ENCODE measurements at places on chromosomes 6 and 20.

GRCh38 chr6:147438758-147439528 is 69.5 kb upstream of the SAMD5 start:
- H3K27ac ChIP-seq: no peak overlapping the region
- no peaks in the 10 kb centered on the region for H3K4me1 ChIP-seq
- no peaks in the 10 kb centered on the region for H3K27me3 ChIP-seq
- no peaks in the 10 kb centered on the region for H3K36me3 ChIP-seq

- DNase-seq: no peak
- no peak overlapping the region for H3K4me3 ChIP-seq
- no peaks in the 10 kb centered on the region for H3K27me3 ChIP-seq
- H3K36me3 ChIP-seq: no peaks in the 10 kb centered on the region
Measured at GRCh38 chr6:52566201-52566600, 10.7 kb downstream of the TRAM2 start.

DNA sequence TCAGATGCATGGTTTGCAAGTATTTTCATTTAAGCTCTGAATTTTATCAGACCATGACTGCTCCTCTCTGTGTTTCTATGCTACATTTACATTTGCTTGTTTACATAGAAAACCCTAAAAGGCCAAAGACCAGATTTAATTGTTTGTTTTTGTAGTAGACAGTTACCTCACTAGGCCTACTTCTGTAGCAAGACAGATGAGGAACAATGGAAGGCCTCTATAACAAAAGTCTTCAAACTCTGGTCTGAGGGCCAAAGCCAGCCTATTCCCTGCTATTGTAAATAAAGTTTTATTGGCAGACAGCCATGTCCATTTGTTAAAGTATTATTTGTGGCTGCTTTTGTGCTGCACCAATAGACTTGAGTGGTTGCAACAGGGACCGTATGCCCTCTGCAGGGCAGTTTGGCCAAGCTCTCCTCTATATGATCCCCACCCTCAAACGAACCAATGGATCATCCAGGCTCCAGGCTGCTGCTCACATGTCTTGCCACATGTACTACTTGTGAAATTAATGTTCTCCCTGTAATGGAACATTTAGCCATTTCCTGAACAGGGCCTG is 182.0 kb downstream of the DOK5 start:
- peaks cover 2% of the 10 kb centered on the region for H3K36me3 ChIP-seq
- no peak overlapping the region for H3K27ac ChIP-seq
- H3K4me3 ChIP-seq: no peak overlapping the region
- DNase-seq: no peak

DNA sequence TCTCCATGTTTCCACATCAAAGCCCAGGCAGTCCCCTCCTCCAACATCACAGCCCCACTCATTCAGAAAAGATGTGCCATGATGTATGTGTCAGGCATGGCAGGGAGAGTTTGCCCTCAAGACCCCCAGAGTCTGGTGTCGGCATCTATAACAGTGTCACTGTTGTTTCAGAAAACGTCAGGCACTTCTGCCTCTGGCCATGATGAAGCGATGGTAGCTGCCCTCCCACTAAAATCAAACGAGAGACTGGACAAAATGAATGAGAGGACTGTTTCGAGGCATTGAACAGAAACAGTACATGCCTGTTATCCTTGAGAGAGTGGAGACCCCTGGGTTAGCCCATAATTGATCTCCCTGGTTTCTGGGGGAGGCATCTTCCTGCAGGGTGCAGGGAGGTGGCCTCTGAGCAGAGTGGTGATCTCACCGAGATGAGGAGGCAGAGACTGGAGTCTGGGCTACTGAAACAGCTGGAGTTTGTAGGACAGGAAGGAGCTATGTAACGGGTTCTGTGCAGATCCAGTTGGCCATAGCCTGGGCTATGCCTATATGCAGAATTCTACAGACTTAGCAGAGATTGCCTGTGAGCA is 144.5 kb downstream of the SYCP2 start:
- H3K27ac ChIP-seq: no peak overlapping the region
- peaks cover 15% of the 10 kb centered on the region for H3K27me3 ChIP-seq
- H3K4me3 ChIP-seq: no peak overlapping the region
- DNase-seq: no peak
- no peaks in the 10 kb centered on the region for H3K36me3 ChIP-seq

- peaks cover 3% of the 10 kb centered on the region for H3K36me3 ChIP-seq
- H3K27ac ChIP-seq: no peak overlapping the region
- peaks cover 81% of the 10 kb centered on the region for H3K4me1 ChIP-seq
- DNase-seq: no peak
- H3K4me3 ChIP-seq: no peak overlapping the region
Measured at GRCh38 chr6:107637316-107638315, 147.7 kb downstream of the SOBP start.

GRCh38 chr20:40631119-40631631 is 57.9 kb downstream of the MAFB start:
- no peak overlapping the region for H3K27ac ChIP-seq
- H3K4me3 ChIP-seq: no peak overlapping the region
- no peaks in the 10 kb centered on the region for H3K27me3 ChIP-seq
